A549 treated with AZD2906 at 1 μM for 4 hours (cell line): ENCODE measurements at places on chromosomes 7 and 10. TPM values are rescaled to one million over a fixed set of nuclear protein-coding genes. Genes with fewer than 3 reads are reported as not detected.

MKLN1 gene
- total RNA-seq = 27.7 to 36.0 TPM (median 32.8 TPM) in 5 replicates

SPDYE2B gene
- total RNA-seq = not detected in 5 replicates

ATAD1 gene
- total RNA-seq = 32.2 to 54.0 TPM (median 39.8 TPM) in 5 replicates

FFAR4 gene
- total RNA-seq = 0.04 to 0.14 TPM (median 0.09 TPM) in 5 replicates
